Activated CD4-positive, alpha-beta T cell treated with anti-CD3 and anti-CD28 coated beads, Interleukin-2, amount 10 ng/mL, durations not matched to agents 7 days and 5 days (primary cell): ENCODE measurements at places on chromosomes 12 and 14.
A peak's percentile ranks its signal among the peaks of the same experiment; 100 is the strongest.

DNA sequence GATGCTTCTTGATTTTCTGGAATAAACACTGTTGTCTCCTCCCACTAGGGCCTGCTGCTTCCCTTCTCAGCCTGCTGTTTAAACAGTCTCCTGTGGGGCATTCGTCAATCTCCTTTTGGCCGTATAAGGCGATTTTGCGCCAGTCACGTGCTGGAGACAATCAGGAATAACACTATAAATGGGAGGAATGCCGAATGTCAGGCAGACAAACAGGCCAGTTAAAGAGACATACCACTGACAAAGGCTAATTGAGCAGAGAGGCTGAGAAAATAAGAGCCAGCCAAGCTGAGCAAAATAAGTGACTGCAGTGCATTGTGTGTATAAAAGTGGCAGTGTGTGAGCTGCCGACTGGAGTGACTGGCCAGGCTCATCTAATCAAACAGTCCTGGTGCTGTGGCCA is 23.3 kb downstream of the DMAC2L start:
- DNase-seq: no peak

DNA sequence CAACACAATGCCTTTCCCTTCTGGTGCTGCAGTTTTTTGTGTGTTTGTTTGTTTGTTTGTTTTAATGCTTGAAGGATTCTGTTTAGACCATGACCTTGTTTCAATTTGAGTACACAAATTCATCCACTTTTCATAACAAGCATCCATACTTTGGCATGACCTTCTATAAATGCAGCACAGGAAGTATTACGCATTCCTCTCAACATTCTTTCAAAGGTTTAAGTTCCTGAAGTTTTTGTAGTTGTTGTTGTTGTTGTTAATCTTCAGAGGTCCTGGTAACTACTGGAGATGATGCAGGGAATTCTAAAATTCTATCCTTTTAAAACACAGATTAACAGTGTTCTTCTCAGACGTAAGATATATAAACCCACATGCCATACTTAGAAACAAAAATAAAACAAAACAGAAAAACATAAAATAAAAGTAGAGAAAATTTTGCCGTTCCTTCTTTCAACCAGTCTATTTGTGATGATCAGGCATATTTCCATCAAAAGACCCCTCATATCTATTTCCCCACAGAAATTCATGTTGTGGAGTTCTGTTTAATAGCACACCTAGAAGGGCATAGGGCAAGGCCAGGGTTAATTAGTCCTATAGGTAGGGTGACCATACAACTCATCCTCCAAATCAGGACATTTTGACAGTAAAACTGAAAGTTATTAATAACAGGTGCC is 529.9 kb downstream of the NOVA1 start:
- DNase-seq: no peak

DNA sequence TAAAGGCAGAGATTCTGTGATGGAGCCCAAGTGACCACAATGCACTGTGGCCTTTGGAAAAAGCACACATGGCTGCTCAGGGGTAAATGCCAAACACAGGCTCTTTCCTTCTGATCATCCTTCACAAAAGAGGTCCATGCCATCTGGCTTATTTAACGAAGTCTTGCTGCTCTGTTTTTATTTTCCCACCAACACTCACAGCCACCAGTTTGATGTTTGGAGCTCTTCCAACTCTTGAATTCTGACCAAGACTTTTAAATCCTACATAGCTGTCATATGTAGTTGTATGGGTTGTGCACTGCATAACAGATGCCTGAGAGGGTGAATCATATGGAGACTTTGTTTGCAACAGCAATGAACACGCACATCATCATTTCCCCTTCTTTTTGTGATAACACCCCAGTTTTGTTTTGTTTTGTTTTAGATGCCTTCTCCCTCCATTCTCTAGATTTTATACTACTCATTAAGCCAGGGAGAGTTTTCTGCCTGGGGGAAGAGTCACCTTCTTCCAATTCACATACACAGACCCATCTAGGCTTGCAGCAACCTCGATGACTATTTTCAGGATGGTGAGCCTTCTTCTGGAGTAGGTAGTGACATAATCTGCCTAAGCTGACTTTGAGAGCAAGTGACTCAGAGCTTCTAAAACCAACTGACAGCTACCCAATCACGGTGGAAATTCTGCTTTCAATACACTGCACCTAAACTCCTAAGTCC is 145.2 kb upstream of the WSCD2 start:
- no peak for DNase-seq

DNA sequence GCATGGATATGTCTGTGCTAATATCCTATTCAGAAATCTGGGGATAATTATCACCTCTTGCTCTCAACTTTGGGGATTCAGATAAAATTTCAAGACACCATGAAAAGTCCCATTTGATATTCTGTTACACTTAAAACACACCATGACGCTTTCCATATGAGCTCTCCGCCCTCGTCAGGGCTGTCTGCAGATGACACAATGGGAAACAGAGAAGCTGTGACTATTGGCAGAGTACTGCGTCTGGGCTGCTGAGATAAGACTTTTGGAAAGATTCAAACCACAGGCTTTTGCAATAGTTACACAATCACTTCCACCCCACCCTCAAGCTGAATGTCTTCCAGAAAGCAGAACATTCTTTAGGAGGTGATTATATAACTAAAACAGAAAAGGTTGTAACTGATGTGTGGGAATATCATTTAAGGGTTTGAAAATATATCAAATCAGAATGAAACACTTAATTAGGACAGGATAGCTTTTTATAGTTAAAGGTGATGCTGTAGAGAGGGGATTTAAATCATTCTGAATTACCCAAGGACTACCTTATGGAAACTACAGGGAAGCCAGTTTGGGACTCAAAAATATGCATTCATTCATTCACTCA is 75.3 kb upstream of the TMPO start:
- DNase-seq: no peak

- no peak for DNase-seq
Observed at GRCh38 chr12:64877363-64878004, 53.0 kb downstream of the TBC1D30 start.

- peak; percentile 78 for DNase-seq
Observed at GRCh38 chr14:20683891-20684661, at the start of gene RNASE4. Gene RNASE4, plus strand, starts transcription at chr14:20684560. Its CDS starts 14,812 bp downstream, at chr14:20699372.

- peak; percentile 79 for DNase-seq
Observed at GRCh38 chr12:132560614-132561426, 49.6 kb downstream of the LRCOL1 start.

- no peak for DNase-seq
Observed at GRCh38 chr12:58539295-58539694, 381.0 kb downstream of the LRIG3 start.

DNA sequence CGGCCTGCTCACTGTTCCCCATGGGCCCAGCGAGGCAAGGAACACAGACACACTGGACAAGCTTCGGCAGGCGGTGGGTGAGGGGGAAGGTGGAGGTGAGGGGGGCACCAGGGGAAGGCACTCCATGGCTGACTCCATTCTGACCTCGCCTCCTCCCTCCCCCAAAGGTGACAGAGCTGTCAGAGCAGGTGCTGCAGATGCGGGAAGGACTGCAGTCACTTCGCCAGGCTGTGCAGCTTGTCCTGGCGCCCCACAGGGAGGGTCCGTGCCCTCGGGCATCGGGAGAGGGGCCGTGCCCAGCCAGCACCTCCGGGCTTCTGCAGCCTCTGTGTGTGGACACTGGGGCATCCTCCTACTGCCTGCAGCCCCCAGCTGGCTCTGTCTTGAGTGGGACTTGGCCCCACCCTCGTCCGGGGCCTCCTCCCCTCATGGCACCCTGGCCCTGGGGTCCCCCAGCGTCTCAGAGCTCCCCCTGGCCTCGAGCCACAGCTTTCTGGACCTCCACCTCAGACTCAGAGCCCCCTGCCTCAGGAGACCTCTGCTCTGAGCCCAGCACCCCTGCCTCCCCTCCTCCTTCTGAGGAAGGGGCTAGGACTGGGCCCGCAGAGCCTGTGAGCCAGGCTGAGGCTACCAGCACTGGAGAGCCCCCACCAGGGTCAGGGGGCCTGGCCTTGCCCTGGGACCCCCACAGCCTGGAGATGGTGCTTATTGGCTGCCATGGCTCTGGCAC is 10.6 kb downstream of the MCRS1 start:
- no peak for DNase-seq

DNA sequence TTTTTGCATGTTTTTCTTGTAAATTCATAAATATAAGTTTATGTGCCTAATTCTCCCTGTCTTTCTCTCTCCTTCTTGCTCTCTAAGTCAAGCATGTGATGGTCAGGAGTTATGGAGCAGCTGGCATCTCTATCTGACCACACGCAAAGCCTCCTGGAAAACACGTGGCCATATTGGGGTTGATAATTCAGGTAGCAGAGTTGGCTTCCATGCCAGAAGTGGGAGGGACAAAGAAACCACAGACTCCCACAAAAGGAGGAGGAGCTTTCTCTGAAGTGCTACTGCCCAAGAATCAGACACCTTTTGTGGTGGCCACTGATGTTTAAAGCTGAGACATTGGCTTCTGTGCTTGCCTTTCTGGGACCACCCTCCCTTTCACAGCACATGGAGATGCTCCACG is 517.6 kb upstream of the TMEM132C start:
- no peak for DNase-seq

DNA sequence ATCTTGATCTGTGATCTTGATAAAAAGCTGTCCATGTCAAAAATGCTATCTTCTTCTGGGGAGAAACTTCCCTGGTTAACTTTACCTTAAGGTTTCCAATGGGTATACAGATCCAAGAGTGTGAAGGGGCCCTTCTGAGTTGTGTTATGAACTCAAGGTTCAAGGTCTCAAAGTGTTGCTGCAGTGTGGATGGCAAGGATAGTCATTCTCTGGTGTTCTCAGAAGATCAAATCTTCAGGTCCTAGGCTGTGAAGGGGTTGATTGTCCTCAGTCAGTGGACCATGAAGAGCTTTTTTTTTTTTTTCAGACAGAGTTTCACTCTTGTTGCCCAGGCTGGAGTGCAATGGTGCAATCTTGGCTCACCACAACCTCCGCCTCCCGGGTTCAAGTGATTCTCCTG is 114.4 kb downstream of the SPTSSA start:
- peak; percentile 9 for DNase-seq

- DNase-seq: no peak
Observed at GRCh38 chr12:124539084-124540041, 28.0 kb downstream of the NCOR2 start.

GRCh38 chr12:89117448-89118034 is 234.8 kb downstream of the DUSP6 start:
- DNase-seq: no peak

DNA sequence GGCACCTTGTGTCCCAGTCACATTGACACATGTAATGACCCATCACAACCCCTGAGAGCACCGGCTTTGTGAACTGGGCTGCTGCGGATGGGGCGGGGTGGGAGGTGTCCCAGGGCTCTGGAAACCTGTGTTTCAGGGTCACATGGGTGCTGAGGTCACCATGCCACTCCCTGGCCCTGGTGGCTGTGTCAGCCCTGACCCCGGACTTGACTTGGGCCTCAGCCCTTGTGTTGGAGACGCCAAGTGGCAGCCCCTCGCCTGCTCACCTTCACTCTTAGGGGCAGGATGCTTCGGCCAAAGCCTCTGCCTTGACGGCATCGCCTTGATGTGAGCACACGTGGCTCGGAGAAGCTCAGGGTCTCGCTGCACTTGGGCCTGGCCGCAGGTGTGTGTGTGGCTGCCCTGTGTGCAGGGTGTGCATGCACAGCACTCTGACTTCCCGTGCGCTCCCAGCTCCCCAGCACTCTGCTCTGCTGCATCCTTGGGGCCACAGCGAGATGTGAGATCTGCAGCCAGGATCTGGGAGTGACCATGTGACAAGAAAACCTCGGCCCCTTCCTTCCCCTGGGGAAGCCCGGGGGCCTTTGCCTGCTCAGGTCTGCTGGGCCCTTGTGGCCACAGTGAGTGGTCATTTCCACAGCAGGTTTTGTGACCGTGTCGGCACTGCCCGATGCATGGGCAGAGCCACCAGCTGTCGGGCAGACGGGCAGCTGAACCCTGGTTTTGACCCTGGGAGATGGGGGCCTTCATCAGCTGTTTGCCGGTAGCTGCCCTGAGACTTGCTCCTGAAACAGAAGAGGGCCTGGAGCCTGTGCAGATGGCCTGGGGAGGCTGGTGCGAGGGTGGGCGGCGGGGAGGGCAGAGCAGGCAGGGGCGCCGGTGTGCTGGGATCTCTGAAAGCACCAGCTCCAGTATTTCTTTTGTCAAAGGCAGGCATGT is 167.4 kb downstream of the KIF26A start:
- DNase-seq: no peak

DNA sequence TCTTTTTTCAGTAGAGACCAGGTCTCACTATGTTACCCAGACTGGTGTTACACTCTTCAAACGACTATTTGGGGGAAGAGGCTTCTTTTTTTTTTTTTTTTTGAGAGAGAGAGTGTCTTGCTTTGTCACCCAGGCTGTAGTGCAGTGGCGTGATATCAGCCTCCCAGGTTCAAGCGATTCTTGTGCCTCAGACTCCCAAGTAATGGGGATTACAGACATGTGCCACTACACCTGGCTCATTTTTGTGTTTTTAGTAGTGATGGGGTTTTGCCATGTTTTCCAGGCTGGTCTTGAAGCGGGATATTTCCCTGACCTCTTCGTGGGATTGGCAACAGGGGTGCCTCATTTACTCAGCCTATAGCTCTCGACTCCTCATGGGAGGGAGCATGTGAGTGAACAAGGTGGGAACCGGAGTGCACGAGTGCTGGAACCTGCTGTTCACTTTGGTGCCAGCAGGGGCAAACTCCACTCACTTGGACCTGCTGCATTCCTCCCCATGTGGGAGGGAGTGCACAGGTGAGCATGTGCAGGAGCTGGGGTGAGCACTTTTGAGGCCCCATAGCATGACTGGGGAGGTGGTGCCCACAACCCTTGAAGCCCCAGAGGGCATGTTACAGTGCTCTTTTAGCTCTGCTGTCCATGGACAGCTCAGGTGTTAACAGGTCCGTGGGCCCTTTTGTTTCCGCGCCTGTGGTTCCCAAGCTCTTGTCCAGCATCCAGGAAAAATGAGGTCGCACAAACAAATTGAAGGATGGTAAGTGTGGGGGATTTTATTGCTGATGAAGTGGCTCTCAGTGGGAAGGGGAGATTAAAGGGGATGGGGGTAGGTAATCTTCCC is 79.1 kb upstream of the HECTD1 start:
- no peak for DNase-seq

DNA sequence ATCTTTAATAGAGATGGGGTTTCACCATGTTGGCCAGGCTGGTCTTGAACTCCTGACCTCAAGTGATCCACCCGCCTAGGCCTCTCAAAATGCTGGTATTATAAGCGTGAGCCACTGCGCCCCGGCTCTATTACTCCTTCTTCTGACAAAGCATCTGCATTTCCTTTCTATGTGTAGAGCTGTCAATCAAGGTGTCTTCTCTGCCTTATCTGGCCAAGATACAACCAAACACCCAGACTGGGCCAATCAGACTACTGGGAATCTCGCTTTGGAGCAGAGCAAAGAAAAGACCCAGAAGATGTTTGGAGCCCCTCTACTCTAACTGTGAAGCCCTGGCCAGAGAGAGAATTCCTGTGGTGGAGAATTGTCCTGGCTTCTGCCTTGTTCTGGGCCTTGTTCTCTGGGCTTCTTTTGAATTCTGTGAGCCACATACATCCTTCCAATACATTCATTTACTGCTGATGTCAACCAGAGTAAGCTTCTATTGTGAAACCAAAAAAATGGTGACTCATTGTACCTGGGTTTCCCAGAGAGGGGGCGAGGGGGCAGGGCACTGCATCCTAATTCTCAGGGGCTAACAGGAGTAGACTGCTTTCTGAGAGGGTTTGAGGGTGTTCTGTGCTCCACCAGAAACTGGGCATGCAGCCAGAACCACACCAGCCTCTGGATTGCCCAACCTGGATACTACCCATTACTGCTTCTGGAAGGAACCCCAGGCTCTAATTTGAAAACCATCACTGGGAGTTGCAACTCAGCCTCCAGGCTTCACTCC is 18.8 kb upstream of the FLVCR2 start:
- peak; percentile 37 for DNase-seq

GRCh38 chr14:35400648-35401421 is 3.7 kb downstream of the NFKBIA start:
- no peak for DNase-seq

GRCh38 chr12:28954333-28954732 is 194.7 kb upstream of the FAR2 start:
- no peak for DNase-seq
